Peyer's patch (tissue), 4 donors: ENCODE measurements at places on chromosomes 5 and 9. TPM values are rescaled to one million over a fixed set of nuclear protein-coding genes. Genes with fewer than 3 reads are reported as not detected.

DNA sequence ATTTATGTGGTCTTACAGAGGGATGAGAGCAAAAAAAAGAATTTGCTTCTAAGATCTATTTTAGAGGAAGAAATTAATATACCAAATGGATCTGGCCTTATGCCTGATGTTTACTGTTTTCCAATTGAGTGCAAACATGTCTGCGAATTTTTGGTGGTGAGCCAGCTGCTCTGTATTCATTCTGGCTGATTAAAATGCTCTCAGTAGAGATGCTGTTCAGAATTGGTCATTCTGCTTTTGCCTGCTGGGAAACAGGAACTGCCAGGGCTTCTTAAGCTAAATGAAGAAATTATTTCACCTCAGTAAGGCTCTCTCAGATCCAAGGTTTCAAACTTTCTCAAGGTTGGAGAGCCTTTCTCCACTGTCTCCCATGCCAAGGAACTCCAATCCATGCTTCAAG, 132.0 kb upstream of the SV2C start:
- no peaks in the 10 kb centered on the region for H3K4me1 ChIP-seq
- no peaks in the 10 kb centered on the region for H3K27me3 ChIP-seq
- H3K4me3 ChIP-seq = no peak overlapping the region

CDO1 gene
- total RNA-seq = 1.2 TPM

GRCh38 chr5:10702040-10702629, 58.9 kb downstream of the DAP start:
- H3K27ac ChIP-seq = no peak overlapping the region
- H3K36me3 ChIP-seq = no peaks in the 10 kb centered on the region
- no peak for DNase-seq
- peaks cover 7% of the 10 kb centered on the region for H3K4me1 ChIP-seq
- no peaks in the 10 kb centered on the region for H3K27me3 ChIP-seq
- H3K4me3 ChIP-seq = no peak overlapping the region

BHMT2 gene
- 2.8 TPM for total RNA-seq

GRCh38 chr9:125911861-125912644, 164.9 kb downstream of the PBX3 start:
- no peak overlapping the region for H3K4me3 ChIP-seq
- no peaks in the 10 kb centered on the region for H3K36me3 ChIP-seq
- no peak for DNase-seq
- no peaks in the 10 kb centered on the region for H3K27me3 ChIP-seq

DNA sequence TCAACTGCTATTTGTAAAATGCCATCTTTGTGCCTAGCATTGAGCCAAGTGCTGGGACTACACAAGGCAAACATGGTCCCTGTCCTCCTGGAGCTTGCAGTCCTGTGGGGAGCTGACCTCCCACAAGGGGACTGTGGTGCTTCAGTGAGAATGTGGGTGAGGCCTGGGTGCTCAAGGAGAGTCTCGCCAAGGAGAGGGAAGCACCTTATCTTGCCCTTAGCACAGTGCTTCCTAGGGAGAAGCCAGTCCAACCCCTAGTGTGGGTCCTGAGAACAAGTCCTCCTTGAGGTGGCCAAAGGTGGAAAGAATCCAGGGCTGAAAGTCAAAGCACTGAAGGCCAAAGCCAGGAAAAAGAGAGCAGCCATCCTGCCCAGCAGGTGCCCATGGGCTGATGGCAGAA, 31.1 kb upstream of the MVB12B start:
- H3K27me3 ChIP-seq = no peaks in the 10 kb centered on the region
- no peaks in the 10 kb centered on the region for H3K4me1 ChIP-seq
- no peak overlapping the region for H3K4me3 ChIP-seq
- no peak overlapping the region for H3K27ac ChIP-seq
- no peaks in the 10 kb centered on the region for H3K36me3 ChIP-seq

DNA sequence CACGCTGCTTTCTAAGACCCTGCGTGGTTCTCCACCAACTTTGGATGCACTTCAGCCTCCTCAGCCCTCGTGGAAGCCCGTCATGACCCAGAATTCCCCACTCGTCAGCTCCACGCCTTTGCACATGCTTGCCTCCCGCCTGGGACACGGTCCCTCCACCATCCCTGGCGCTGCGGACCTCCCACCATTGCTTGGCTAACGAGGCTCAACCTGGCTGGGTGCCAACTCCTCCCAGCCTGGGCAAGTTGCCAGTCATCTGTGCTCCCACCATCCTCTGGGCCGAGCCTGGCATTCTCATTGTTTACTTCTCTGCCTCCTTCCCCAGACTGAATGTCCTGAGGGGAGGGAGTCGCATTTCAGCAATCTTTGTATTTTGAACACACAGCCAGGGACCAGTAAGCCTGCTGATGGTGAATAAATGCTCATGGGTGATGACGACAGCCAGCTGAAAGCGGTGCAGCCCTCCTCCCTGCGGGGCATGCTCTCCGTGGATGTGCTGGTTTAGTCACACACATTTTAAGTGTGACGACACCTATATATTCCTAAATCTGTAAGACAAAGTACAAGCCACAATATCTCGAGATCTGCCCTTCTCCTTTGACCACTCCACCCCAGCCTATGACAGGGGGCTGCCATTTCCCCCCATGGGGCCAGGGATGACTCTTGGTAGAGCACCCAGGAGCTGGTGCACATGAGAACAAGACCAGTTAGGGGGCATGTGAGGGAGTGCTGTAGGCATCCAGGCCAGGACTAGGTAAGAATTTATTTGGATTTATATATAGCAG, 37.6 kb downstream of the ANKRD33B start:
- H3K27ac ChIP-seq = peak overlapping the region; percentile 38
- no peaks in the 10 kb centered on the region for H3K36me3 ChIP-seq
- H3K4me3 ChIP-seq = peak overlapping the region; percentile 3
- H3K4me1 ChIP-seq = peaks cover 7% of the 10 kb centered on the region

DNA sequence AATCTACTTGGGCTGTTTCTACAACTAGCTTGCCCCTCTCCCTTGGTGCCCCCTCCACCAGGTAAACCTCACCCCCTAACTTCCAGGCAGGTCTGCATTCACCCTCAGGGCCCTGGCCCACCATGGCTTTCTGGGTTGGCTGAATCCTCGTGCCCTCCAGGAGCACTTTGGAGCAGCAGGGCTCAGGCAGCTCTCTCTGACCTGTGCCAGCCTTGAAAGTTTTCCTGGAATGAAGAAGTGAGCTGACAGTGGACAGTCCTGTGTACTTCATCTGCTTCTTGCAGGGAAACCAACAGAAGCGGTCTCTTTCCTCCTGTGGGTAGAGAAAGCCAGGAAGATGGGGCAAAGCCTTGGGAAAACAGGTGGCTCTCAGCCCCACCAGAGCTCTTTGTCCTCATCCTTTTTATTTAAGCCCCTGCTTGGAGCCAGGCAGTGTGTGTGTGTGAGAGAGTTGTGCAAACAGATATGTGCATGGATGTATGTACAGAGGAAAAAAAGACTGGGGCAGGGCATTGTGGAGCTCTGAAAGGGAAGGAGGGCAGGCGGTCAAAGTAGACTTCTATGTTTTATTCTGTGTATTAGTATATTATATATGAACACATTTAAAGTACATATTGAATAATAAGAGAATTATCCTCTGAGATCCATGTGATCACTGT, 62.3 kb upstream of the SPRY4 start:
- DNase-seq = no peak
- H3K4me3 ChIP-seq = no peak overlapping the region
- no peaks in the 10 kb centered on the region for H3K27me3 ChIP-seq

DNA sequence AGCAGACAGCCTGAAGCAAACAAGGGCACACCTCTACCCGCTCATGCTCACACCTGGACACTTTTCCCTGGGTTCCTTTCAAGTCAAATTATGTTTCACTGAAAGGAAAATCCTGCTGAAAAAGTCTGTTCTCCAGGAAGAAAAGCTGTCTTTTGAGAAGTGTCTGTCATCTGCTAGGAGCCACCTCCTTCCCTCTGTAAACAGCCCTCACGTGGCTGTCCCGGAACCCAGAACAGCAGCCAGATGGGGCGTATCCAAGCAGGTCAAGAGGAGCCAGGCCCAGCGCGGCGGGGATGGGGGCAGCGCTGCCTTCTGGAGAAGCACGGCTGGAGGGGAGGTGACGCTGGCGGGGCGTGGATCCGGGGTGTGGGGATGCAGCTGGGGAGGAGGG, at the start of gene PNPLA7:
TSS of gene PNPLA7 (minus strand) at position 172 of the 391 bp plus-strand sequence. CDS start 205 bp downstream, outside the sequence.
- H3K27ac ChIP-seq = peak within 1 kb of the TSS; percentile 91
- peaks cover 22% of the 10 kb centered on the region for H3K36me3 ChIP-seq
- H3K4me3 ChIP-seq = peak within 1 kb of the TSS; percentile 78

HAND1 gene
- total RNA-seq = 1.8 TPM

SHISAL2B gene
- not detected for total RNA-seq

GRCh38 chr9:21958833-21959232, 35.4 kb downstream of the CDKN2A start:
- DNase-seq = no peak
- no peaks in the 10 kb centered on the region for H3K27me3 ChIP-seq
- no peaks in the 10 kb centered on the region for H3K36me3 ChIP-seq
- H3K27ac ChIP-seq = no peak overlapping the region
- no peak overlapping the region for H3K4me3 ChIP-seq

- H3K4me3 ChIP-seq = no peak overlapping the region
- H3K27ac ChIP-seq = no peak overlapping the region
- H3K36me3 ChIP-seq = no peaks in the 10 kb centered on the region
Observed at GRCh38 chr5:54363669-54364068, 53.3 kb upstream of the ARL15 start.

BRD3OS gene
- total RNA-seq = 2.4 TPM

KIF4B gene
- not detected for total RNA-seq

DNA sequence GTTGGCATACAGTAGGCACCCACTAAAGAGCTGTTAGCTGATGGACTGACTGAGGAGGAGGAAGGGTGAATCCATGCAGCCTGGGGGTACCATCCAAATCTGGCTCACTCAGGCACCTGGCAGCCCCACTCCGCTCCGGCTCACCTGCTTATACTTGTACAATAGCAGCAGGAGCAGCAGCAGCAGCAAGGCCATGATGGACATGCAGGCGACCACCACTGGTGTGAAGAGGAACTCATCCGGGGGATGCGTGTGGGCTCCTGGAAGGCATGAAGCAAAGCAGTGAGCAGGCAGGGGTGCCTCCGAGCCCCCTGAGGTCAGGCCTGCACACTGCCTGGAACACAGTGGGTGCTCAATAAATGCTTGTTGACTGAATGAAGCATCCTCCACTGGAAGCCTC, 18.3 kb downstream of the CSF1R start:
- H3K27me3 ChIP-seq = no peaks in the 10 kb centered on the region
- no peaks in the 10 kb centered on the region for H3K36me3 ChIP-seq
- no peaks in the 10 kb centered on the region for H3K4me1 ChIP-seq
- H3K4me3 ChIP-seq = no peak overlapping the region

DNA sequence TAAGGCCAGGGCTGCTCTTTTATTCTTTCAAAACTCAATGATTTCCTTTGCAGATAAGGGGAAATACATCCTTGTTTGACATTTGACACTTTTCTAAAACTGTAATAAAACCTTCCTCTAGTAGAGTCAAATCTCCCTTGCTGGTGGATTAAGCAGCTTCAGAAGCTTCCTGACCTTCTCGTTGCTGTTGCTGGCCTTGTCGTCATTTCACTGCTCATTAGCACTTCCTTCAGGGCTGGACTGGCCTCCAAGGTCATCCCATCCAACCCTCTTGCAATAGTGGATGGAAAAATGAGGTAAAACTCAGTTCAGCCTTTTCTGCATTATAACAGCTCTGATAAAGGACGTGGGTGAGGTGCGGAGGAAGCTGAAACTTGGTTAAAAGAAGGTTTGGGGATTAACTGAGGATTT, 1.1 kb upstream of the ADAMTSL1 start:
- H3K4me1 ChIP-seq = peaks cover 12% of the 10 kb centered on the region
- no peaks in the 10 kb centered on the region for H3K27me3 ChIP-seq
- no peaks in the 10 kb centered on the region for H3K36me3 ChIP-seq
- H3K27ac ChIP-seq = no peak overlapping the region
- DNase-seq = no peak

- no peaks in the 10 kb centered on the region for H3K36me3 ChIP-seq
- no peak overlapping the region for H3K4me3 ChIP-seq
- no peaks in the 10 kb centered on the region for H3K4me1 ChIP-seq
- no peak for DNase-seq
- no peaks in the 10 kb centered on the region for H3K27me3 ChIP-seq
- no peak overlapping the region for H3K27ac ChIP-seq
Observed at GRCh38 chr5:65078331-65078730, 309.6 kb downstream of the CWC27 start.

DNA sequence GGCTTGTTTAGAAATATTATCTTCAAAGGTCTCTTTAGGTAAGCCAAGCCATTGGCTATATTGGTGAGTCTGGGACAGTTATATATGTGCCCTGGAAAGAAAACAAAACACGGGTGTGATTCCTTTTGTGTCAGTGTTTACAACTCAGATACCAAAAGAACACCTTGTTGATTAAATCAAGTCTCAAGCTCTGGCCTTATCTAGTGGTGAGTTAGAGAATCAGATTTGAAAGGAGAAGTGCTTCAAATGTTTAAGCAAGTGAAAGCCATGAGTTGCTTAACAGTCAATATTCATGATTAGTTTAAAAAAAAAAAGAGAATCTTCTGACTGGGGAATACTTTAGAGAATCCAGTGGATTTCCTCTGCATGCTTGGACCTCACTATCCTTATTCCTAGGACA, 68.3 kb downstream of the IQGAP2 start:
- H3K27me3 ChIP-seq = no peaks in the 10 kb centered on the region
- no peak for DNase-seq
- no peaks in the 10 kb centered on the region for H3K36me3 ChIP-seq
- no peaks in the 10 kb centered on the region for H3K4me1 ChIP-seq

GRCh38 chr5:72407541-72407940, 87.4 kb downstream of the PTCD2 start:
- DNase-seq = no peak
- H3K36me3 ChIP-seq = no peaks in the 10 kb centered on the region
- no peaks in the 10 kb centered on the region for H3K27me3 ChIP-seq
- H3K4me3 ChIP-seq = no peak overlapping the region

GRCh38 chr5:92455011-92455410, 1071.9 kb upstream of the ARRDC3 start:
- H3K4me1 ChIP-seq = no peaks in the 10 kb centered on the region
- H3K36me3 ChIP-seq = no peaks in the 10 kb centered on the region
- no peaks in the 10 kb centered on the region for H3K27me3 ChIP-seq
- H3K27ac ChIP-seq = no peak overlapping the region
- H3K4me3 ChIP-seq = no peak overlapping the region
- no peak for DNase-seq

GRCh38 chr9:94082553-94082952, 1.7 kb upstream of the PTPDC1 start:
- no peaks in the 10 kb centered on the region for H3K36me3 ChIP-seq
- no peak for DNase-seq
- no peak overlapping the region for H3K27ac ChIP-seq

GRCh38 chr5:113202287-113202686, 225.7 kb downstream of the DCP2 start:
- H3K36me3 ChIP-seq = no peaks in the 10 kb centered on the region
- no peak overlapping the region for H3K4me3 ChIP-seq
- H3K27ac ChIP-seq = no peak overlapping the region
- H3K27me3 ChIP-seq = no peaks in the 10 kb centered on the region
- DNase-seq = no peak

DNA sequence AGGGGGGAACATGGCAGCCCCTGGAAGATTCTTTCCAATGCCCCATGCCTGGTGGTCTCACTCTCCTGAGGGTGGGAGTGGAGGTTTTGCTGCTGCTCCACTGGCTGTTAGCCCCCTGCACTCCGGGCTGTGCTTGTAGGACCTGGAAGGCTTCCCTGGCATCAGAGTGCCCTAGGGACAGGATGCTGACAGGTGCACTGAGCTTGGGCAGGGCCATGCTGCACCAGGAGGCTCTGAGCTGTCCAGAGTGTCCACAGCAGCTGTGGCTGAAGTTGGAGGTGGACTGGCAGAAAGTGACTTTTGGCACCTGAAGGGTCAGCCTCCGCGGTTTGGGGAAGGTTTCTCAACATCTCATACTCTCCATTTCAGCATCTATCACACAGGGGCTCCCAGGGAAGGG, 249.1 kb downstream of the GADD45G start:
- no peaks in the 10 kb centered on the region for H3K36me3 ChIP-seq
- H3K27me3 ChIP-seq = no peaks in the 10 kb centered on the region
- no peak overlapping the region for H3K4me3 ChIP-seq
- no peak for DNase-seq
- H3K4me1 ChIP-seq = no peaks in the 10 kb centered on the region

C6 gene
- not detected for total RNA-seq
